SK-N-DZ (cell line): ENCODE measurements at places on chromosomes 3 and 15.

GRCh38 chr3:34056181-34056910 is 257.9 kb downstream of the PDCD6IP start:
- DNase-seq: no peak

GRCh38 chr15:29208352-29208751 is 61.3 kb downstream of the NSMCE3 start:
- no peak for DNase-seq

DNA sequence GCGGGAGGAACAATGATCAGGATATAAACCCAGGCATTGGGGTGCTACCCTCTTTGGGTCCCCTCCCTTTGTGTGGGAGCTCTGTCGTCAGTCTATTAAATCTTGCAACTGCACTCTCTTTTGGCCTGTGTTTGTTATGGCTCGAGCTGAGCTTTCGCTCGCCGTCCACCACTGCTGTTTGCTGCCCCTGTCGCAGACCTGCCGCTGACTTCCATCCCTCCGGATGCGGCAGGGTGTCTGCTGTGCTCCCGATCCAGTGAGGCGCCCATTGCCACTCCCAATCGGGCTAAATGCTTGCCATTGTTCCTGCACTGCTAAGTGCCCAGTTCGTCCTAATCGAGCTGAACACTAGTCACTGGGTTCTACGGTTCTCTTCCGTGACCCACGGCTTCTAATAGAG is 1443.7 kb upstream of the CADM2 start:
- DNase-seq: no peak

- no peak for DNase-seq
These were observed 27.6 kb upstream of the RAB7A start for GRCh38 chr3:128698211-128699047.

DNA sequence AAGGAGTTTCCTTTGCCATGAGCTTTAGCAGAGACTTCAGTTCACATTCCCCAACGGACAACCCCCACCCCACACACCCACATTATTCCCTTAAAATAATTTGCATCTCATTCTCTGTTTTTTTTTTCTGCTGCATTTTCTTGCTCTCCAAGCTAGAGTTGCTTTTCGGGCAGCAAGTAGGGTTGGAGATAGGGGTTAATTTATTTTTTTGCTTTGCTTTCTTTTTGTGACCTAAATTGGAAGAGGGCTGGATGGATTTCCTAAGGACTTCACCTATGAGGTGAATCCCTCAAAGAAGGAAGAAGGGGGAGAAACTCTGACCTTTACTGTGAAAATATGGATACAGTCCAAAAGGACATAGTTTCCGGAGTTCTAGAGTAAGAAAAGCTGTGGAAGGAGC is 6.6 kb downstream of the SOX2 start:
- DNase-seq: no peak

DNA sequence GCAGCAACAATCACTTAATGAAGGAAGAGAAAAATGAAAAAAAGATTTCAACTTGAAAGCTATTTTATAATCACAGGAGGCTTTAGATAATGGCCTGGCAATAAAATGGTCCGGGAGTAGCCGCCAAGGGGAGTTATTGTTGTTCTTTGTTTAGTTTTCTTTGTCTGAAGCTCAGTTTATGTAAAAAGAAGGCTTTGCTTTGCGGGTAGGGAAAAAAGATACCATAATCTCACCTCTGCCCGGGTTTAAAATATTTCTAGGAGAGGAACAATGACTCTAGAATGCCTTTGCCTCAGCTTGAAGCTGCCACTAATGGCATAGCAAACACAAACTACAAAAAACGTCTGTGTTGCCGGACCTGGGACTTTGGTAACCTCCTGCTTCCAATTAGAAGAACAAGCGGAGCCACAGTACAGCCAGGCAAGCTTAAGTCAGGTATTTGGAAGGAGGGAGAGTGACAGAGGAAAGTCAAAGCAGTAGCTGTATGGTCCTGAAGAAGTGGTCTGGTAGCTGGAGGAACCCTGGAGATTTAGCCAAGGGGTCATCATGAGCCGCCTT is 764.5 kb downstream of the TUSC7 start:
- DNase-seq: no peak

DNA sequence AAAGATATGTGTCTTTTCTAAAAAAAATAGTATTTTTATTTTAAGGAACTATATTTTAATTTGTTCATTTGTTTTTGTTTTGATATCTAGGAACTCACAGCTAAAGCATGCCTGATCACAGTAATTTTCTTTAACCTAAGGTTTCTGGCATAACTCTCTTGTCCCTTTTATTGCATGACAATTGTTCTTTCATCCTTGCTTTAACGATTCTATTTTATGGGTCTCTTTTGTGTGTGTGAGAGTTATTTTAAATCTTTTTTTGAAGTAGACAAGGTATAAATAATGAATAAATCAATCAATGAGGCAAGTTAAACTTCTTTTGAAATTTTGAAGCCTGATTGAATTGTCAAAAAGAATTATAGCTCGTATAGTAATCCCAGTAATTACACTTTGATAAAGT is 747.8 kb upstream of the GOLIM4 start:
- DNase-seq: no peak

GRCh38 chr3:73706771-73707170 is 82.0 kb upstream of the PDZRN3 start:
- no peak for DNase-seq

- DNase-seq: no peak
These were observed 366.3 kb downstream of the TIGIT start for GRCh38 chr3:114660124-114660523.

- DNase-seq: no peak
These were observed 287.4 kb downstream of the UACA start for GRCh38 chr15:70475921-70476320.

- DNase-seq: no peak
These were observed 220.5 kb upstream of the SATB1 start for GRCh38 chr3:18645619-18646018.

DNA sequence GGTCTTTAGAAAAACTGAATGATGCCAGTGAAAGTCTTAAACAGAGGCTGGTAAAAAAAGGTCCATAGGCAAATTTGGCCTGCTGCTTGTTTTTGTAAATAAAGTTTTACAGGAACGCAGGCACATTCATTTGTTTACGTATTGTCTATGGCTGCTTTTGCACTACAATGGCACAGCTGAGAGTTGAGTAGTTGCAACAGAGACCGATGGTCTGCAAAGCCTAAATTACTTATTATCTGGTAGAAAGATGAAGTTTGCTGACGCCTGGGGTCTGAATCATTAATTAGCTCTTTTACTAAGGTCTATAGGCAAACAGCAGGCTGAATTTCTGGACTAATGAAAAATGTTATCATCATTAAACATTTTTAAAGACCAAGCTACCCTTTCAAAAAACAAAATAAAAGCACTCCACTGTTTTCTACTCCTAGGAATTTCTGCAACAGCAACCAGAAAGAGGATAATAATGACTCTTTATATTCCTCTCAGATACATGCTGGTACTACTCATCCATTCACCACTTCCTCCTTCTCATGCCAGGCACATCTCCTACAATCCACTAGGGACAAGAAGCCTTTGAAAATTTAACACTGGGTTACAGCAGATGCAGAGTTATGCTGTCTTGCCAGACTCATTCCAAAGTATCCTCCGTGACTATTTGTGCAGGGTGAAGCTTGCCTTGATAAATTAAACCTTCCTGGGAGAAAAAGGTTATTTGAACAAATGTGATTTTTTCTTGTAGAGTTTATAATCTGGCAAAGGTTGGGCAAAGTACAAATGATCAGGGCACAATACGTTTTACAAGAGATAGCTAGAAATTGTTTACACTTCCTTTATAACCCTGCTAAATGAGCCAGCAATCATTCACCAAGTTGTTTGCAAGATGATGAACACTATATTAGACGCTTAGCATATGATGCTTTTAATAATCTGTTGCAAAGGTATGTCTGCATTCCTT is 6.0 kb downstream of the GATM start:
- no peak for DNase-seq

DNA sequence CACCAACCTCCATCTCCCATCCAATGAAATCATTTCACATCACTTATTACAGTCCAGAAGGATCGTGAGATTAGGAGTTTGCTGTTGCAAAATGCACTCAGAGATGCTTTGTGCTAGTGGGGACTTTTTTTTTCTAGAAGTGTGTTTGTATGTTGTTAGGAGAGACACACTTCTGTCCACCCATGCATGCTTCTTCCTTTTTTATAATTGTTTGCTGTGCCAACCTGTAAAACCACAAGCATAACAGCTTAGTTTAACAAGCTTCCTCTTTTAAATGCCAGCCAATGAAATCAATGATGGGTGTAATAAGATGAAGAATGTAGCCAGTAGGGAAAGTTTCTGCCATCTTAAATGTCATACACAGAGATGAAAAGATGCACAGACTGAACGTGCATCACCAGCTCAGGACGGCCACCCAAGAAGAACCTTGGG is 305.6 kb upstream of the STT3B start:
- DNase-seq: no peak

DNA sequence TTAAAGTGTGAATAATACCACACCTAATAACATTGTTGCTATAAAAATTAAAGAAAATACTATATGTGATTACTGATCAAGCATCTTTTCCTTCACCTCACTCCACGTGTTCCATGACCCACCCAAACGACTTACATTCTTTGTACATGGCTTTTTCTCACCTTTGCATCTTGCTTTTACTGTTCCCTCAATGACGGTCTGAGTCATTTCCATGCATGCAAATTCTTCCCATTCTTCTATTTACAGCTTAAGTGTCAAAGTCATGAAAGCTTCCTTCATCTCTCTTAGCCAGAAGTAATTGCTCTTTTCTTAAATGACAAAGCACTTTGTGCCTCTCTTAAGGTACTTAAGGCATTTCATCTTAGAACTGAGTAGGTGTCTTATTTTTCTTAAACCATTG is 64.0 kb downstream of the GREM1 start:
- DNase-seq: no peak

DNA sequence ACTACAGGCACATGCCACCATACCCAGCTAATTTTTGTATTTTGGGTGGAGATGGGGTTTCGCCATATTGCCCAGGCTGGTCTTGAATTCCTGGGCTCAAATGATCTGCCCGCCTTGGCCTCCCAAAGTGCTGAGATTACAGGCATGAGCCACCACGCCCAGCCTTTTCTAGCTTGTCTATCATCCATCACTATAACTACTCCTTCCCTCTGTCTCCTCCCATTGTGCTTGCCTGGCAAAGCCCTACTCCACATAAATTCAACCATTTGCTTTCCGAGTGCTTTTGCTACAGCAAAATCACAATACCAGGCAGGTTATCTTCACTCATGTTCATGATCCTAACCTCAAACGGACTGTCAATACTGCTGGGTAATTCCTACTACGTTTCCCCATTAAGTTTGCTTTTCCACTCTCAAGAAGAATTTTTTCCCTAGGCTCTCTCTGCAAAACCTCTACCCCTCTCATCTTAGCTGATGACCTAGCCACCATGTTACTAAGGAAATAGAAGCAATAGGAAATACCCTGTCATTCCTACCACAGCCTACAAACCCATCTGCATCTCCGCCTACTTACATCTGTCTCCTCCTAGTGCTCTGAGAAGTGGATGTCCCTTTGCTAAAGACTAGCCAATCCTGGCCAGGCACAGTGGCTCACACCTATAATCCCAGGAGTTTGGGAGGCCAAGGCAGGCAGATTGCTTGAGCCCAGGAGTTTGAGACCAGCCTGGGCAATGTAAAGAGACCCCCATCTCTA is 64.5 kb downstream of the RBPMS2 start:
- DNase-seq: no peak

GRCh38 chr3:138939561-138940241 is 7.2 kb downstream of the FOXL2 start:
- no peak for DNase-seq

GRCh38 chr15:65423976-65424679 is 1.4 kb upstream of the IGDCC4 start:
- DNase-seq: no peak

- no peak for DNase-seq
These were observed 192.9 kb downstream of the PLCL2 start for GRCh38 chr3:17077606-17078005.

DNA sequence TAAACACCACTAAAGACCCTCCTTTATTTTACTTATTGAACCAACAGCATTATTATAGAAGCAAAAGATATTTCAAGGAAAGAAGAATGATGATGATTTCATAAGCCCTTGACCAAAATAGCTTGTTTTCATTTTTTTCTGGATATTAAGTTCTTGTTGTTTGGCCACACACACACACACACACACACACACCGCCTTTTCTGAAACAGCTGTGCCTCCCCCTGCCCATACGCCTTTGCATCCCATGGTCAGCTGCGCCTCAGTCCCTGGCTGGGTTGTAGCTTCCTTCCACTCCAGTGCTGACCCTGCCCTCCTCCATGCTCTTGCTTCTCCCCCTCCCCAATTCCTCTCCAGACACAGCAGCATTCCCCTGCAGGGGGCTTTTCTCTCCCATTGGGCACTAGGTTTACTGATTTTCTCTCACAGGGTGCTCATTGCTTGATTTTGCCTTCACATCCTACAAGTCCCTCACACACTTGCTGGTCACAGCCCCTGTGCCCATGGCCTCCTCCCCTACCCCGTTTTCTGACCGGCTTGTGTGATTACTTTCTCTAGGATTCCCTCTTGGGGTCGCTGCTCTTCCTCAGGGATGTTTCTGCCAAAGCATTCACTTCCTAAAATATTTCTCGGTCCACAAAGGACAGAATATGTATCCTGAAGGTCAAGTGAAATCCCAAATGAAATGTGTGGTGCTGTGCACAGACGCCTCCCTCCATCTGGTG is 18.4 kb downstream of the MESP1 start:
- DNase-seq: no peak

DNA sequence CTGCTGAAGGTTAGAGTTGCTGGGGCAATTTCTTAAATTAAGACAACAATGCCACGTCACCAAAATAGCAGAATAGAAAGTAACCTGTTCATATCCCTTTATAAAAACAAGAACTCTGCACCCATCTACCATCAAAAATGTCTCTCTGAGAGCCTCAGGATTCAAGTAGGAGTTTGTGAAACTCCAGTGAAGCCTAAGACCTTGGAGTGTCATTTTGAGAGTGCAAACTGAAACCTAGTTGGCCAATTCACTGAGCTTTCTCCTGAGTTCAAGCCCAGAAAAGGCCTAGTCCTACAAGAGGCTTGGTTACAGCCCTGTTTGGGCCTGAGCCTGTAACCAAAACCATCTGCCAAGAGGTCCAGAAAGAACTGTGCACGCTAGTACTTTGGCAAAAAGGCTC is 335.1 kb downstream of the EFHB start:
- no peak for DNase-seq

DNA sequence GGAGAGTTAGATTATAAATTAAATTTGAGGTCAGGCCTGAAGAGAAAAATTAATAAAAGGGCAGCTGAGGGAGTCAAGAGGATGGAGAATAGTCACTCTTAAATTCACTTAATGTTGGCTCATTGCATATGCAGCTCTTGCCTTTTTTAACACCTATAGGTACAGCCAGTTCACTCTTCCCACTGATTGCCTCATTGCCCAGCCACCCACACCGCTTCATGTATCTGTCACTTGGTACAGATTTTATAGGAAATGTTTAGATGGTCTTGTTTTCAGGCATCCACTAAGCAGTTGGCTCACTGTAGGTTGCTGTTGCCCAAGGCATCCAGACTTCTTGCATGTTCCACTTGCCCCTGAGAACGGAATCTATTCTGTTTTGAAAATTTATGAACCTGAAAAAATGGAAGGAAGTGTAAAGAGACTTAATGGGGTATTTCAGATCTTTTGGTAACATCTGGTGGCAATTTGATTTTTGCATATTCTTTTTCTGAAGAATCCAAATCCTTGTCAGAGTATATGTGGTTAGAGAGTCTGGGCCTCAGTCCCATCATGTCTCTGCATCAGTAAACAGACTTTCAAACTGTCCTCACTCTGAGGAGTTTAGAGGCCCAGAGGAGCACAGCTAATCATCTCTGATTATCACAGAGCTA is 151.9 kb downstream of the RBPMS2 start:
- no peak for DNase-seq
